ENCODE measurements at places on chromosomes 2 and 18.
A peak's percentile ranks its signal among the peaks of the same experiment; 100 is the strongest.

GRCh38 chr2:70240599-70240998 lies 7.8 kb downstream of the TIA1 start:
- no peak for DNase-seq

DNA sequence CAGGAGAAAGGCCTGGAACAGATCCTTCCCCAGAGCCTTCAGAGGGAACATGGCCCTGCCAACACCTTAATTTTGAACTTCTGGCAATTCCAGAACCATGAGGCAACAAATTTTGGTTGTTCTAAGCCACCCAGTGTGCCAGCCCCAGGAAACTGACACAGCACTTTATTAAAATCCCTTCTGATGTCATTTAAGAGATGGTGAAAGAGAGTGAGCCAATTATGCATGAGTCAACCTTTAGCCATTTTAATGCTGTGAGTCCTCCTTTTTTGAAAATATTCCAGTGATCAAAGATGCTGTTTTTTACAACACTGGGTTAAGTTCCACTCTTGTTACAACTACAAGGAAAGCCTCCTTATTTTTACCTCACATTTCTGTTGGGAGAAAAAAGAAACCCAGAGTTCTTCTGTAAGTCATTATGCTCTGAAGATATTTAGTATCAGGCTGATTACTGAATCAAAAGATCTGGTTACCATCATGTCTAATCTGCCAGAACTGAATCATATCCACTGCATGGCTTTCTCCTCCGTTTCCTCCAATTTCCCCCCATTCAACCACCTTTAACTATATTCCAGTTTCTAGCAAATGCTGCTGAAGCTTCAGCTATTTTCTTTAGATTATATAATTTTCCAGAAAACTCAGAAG lies 235.4 kb downstream of the TXNL1 start:
- peak; percentile 2 for DNase-seq

DNA sequence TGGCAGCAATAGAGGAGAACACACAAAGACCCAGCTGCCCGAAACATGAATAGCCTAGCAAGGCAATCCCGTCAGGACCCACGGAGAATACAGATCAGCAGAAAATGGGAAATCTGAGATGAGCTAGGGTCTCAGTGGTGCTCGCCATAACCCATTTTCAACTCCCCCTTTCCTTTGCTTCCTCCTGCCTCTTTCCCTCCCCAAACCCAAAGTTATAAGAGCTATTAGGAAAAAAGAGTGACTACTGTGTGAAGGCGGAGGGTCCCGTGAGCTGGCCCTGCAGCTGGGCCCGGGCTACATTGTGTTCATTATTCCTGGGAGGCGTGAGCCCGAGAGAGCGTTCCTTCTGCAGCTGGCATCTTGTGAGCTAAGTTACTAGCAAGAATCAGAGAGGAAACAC lies 118.4 kb downstream of the PID1 start:
- DNase-seq: no peak

GRCh38 chr2:119011162-119011909 lies 69.3 kb downstream of the MARCO start:
- DNase-seq: no peak

DNA sequence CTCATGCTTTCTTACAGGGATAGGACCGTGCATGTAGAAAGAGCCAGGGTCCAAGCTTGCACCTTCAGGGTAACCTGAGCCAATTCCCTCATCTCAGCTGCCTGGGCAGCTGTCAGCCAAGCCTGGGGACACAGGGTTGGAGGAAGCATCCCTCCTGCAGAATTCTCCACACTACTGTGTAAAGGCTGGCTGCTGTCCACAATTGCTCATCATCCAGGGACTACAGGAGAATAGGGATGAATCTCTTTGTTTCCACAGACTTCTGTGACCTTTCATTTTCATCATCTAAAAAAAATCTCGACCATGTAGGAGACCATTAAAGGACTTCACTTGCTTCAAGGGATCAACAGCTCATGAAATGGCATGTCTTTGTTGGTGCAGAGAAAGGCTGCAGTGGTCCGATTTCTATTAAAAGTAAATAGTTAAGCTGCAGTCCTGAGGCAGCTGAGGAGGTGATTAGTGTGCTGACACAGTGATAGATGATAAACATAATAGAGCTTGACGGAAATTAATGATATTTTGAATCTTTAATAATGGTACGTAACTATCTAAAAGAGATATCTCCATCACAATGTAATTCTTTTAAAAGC lies 74.4 kb upstream of the COPS8 start:
- no peak for DNase-seq

GRCh38 chr2:220178991-220179695 lies 551.7 kb downstream of the SLC4A3 start:
- DNase-seq: no peak

GRCh38 chr2:210475706-210476105 lies 853 bp downstream of the LANCL1 start:
- DNase-seq: no peak

DNA sequence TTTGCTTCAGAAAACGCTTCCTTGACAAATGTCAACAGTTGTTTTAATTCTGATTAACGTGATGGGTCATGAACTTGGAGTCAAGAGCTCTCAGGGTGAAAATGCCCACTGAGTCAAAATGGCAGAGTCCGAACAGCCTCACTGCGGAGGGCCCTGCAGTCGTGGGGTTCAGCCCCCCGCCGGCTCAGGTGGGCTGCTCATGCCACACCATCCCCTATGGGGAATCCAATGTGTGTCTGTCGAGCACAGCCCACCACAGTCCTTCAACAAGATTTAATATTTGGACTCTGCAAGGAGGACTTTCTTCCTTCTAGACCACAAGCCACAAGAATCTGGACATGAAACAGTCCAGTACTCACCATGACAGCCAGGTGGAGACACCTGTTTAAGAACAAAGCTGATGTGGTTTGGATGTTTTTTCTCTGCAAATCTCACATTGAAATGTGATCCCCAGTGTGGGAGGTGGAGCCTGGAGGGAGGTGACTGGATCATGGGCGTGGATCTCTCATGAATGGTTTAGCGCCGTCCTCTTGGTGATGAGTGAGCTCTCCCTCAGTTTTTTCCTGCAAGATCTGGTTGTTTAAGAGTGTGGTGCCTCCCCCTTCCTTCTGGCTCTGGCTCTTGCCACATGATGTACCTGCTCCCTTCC lies 201.0 kb downstream of the NDUFA10 start:
- DNase-seq: no peak

DNA sequence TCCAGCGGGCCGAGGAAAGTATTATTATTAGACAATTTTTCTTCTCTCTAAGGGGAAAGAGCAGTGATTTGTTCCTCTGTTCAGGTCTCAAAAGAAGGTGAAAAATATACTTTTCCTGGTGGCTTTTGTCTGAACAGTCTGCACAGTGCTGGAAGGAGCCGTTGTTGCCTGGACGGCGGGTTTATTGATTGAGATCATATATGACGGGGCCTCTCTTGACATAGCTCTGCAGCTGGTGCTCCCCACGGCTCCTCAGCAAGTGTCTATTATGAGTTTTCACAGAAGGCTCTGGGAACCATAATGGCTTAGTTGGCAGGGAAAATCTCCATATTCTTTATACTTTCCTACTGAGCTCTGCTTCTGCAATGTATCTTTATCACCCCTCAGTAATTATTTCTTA lies 42.9 kb downstream of the FSHR start:
- DNase-seq: no peak

DNA sequence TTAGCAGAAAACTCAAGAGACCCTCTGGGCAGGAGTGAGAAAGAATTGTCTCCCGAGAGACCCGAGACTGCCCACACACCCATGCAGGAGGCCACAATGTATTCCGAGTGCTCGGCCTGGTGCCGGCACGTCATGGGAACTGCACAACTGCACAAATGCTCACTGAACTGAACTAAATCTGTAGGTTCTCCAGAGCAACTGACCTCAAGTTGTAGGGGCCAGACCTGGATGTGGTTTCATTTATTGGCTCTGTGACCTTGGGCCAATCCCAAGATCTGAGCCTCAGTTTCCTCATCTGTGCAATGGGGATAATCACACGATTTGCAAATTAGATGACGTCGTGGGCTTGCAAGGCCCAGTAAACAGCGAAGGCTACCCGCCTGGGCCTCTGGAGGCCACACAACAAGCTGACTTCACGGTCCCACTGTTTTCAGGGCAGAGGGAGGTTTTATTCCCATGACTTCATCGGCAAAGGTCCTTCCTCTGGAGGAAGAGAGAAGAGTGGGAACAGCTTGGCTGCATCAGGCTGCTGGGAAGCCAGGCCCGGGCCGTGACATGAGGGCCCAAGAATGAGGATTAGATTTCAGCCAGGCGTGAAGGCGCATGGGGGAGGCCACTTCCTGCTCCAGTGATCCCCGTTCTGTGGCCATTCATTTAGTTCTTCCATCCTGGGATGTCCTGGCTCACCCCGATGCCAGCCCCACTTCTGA lies 3.6 kb upstream of the ERFE start:
- no peak for DNase-seq

DNA sequence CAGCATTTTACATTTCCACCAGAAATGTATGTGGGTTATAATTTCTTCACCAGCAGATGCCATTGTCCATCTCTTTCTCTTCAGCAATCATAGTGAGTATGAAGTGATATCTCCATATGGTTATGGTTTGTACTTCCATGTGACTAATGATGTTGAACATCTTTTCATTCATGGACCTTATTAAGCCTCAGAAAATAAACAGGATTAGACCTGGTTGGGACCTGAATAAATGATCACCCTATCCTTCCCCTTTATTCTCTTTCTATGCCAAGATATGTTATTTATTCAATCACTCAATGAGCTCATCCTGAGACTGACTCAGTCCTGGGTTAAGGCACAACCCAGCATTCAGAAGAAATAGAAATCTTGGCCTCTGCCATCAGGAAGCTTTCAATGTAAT lies 86.6 kb downstream of the ANTXR1 start:
- DNase-seq: no peak

- DNase-seq: no peak
Measured at GRCh38 chr2:157460384-157460837, 16.5 kb upstream of the CYTIP start.

DNA sequence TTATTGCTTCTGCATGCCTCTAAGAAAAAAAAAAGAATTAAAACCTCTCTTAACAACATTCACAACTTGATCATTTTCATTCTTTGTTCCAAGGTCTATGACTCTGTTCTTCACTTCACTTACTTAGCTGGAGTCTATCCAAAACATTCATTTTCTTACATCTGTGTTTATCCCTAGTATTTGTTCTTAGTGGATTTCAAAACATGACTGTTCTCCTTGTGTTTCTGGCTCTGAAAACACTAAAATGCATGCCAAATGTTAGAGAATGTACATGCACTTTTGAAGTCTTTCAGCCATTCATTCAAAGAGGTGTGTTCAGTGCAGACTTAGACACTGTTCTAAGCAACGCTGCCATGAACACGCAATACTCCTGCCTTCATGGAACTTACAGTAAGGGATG lies 138.8 kb downstream of the CNTNAP5 start:
- no peak for DNase-seq

- no peak for DNase-seq
Measured at GRCh38 chr2:111667542-111668273, 216.3 kb downstream of the ANAPC1 start.

- no peak for DNase-seq
Measured at GRCh38 chr18:51537487-51537886, 340.0 kb upstream of the MEX3C start.

GRCh38 chr2:5945742-5946141 lies 253.6 kb downstream of the SOX11 start:
- DNase-seq: no peak

Data from T1000 (cell line).